Fibroblast of lung (primary cell): ENCODE measurements at places on chromosomes 3 and 15.

DNA sequence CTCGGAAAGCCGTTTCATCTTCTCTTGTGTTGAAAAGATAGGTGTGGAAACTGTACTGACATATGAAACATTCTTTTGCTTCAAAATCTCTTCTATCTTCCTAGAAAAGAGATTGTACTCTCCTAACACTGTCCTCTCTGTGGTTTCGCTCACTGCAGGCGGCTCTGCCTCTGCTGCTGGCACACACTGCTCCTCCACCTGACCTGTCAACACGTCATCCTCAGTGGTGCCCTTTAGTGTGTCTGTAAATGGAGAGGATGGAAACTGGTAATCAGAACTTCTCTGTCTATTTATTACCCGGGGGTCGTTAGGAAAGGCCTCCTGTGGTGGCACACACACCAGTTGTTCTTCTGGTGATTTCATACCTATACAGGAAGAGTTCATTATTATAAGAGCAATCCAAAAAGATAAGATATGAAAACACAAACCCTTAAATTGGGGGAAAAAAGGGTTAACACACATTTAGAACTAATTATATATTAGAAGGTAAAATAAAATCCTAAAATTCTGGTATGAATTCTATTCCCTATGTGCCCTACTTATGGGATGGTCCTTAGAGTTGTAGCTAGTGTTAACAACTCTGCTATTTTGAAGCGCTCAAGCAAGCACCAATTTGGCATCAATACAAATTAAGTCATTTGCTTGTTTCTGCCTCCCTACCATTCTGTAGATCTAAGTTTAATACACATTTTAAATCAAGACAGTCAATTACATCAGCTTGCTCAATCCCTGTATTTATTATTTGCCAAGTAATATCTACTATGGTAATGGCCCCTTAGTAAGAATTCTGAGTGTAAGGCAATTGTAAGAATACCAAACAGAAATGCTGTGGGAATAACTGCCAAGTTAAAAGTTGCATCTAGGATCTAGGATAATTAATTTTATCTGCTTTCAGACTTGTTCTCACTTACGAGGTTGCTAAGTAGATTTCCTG lies 49.2 kb downstream of the TASOR start:
- no peak for DNase-seq
- no peaks in the 10 kb centered on the region for H3K27me3 ChIP-seq
- H3K36me3 ChIP-seq = peaks cover 3% of the 10 kb centered on the region
- no peaks in the 10 kb centered on the region for H3K4me1 ChIP-seq
- H3K27ac ChIP-seq = no peak overlapping the region

DNA sequence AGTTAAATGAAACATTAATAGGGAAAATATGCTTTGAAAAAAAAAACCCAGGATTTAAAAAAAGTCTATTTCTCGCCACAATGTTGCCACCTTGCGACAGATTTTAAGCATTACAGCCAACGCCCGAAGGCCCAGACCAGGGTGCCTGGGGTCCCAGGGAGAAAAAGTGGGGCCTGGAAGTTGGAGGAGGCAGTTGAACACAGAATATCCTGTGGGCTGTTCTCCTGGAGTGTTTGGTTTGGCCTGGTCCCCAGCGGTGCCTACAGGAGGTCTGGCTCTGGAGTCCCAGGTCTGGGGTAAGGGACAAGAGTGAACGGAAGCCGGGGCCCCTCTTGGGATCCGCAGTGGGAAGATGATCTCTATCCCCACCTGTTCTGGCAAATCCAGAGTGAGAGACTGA lies 3.4 kb downstream of the RNU6-1 start:
- H3K4me1 ChIP-seq = peaks cover 10% of the 10 kb centered on the region
- no peak overlapping the region for H3K4me3 ChIP-seq
- no peaks in the 10 kb centered on the region for H3K36me3 ChIP-seq
- no peak overlapping the region for H3K27ac ChIP-seq
- H3K27me3 ChIP-seq = peaks cover 52% of the 10 kb centered on the region

DNA sequence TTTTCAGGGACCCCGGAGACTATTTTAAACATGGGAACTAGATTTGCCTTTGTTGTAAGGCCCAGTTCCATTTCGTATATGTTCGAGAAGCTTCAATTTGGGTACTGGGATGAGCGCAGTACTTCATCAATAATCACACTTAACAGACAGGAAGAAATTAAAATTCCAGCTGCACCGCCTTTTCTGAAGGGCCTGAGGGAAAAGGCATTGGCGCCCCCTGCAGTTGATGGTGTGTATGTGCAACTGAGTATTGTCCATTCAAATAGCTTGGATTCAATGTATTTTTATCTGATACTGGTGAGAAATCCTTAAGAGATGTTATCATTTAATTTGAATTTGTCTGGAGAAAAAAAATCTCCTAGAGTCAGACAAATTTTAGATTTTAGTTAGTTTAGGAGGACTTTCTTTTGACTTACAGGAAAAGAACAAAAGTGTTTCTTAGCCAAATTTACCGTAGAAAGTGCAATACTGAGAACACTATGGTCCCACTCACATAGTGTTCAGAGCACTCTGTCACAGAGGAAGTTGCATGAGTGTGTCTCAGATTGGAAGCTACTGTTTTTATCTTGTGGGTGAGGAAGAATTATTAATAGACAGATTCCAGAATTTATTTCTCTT lies 5.4 kb upstream of the ALDH1A2 start:
- no peak overlapping the region for H3K4me3 ChIP-seq
- H3K4me1 ChIP-seq = no peaks in the 10 kb centered on the region
- H3K27me3 ChIP-seq = peaks cover 15% of the 10 kb centered on the region
- no peak overlapping the region for H3K27ac ChIP-seq
- peak; percentile 30 for DNase-seq

DNA sequence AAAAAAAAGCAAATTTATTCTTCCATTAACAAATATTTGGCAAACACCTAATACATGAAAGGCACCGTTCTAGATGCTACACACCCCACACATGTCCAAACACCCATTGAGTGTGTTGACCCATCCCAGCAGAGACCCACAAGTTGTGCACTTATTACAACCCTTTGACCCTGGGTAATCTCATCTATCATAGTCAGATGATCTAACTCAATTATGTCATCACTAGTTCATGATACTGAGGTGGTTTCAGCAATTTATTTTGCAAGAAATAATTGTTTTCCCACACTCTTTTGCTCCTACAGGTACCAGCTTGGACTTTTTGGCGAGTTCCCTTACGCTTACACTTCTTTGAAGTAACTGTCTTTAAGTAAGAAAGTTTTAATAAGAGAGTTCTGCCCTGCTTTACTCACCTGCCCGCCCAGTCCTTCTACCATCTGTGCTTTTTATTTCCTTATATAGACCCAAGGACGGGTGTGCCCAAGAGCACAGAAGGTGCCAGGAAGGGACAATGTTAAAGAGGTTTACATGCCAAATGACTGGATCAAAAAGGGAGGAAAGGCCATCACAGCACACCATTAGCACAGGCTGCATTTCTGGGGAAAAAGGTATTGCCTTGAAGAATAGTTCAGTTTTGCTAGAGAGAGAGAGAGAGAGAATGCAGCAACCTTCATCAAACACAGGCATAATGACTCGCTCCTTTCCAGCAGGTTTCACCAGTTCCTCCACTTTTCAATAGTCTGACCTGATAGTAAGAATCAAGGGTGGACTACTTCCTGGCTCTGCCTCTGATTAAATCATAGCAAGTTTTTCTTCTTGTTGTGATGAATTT lies 54.5 kb upstream of the ATP11B start:
- H3K4me3 ChIP-seq = no peak overlapping the region
- no peaks in the 10 kb centered on the region for H3K4me1 ChIP-seq
- DNase-seq = no peak
- H3K27ac ChIP-seq = no peak overlapping the region

- no peak overlapping the region for H3K27ac ChIP-seq
- H3K27me3 ChIP-seq = no peaks in the 10 kb centered on the region
- peaks cover 7% of the 10 kb centered on the region for H3K4me1 ChIP-seq
- DNase-seq = peak; percentile 72
- no peaks in the 10 kb centered on the region for H3K36me3 ChIP-seq
These were observed 19.5 kb upstream of the EID1 start for GRCh38 chr15:48858401-48858800.

DNA sequence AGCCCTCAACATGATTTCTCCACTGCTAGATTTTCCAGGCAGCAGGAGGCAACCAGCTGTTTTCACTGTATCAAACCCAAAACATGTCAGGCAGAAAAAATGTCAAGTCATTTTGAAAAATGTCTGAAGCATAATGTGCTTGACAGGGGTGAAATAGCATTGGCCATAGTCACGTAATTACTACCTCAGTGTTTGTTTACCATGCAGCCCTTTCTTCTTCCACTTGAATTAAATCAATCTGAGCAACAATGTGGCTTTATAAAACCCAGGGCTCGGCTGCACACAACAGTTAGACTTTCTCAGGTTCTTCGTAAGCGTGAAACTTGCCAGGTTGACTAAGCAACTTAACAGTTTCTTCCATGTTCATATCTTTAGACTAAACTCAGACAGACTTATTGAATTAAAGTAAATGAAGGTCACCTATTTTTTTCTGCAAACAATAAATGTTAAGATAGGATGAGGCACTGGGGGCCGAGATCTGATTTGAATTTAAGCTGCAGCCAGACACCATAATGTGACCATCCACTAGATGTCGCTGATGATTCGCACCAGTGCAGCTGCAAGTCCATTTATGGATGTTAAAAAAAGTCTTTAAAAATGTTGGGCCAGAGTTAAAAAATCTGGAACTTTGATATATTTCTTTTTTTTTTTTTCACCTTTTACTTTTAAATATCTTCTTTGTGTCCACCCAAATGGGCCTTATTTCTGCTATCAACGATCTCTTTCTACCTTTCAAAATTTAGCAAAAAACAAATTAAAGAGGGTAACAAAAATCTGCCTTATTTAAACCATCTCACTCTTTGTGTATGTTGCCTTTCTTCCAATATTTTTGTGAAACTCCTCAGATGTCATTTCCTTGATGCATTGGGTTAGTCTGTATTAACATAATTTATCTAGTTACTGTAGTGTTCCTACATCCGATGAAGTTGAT lies 305.9 kb downstream of the CACNA2D3 start:
- DNase-seq = peak; percentile 81
- H3K27ac ChIP-seq = no peak overlapping the region
- no peaks in the 10 kb centered on the region for H3K27me3 ChIP-seq
- no peak overlapping the region for H3K4me3 ChIP-seq
- no peaks in the 10 kb centered on the region for H3K36me3 ChIP-seq

GRCh38 chr3:93931597-93932229 lies 42.0 kb downstream of the PROS1 start:
- DNase-seq = peak; percentile 26
- H3K4me3 ChIP-seq = no peak overlapping the region
- no peaks in the 10 kb centered on the region for H3K36me3 ChIP-seq
- no peak overlapping the region for H3K27ac ChIP-seq
- no peaks in the 10 kb centered on the region for H3K27me3 ChIP-seq

GRCh38 chr15:99844150-99844549 lies 110.9 kb upstream of the LYSMD4 start:
- H3K36me3 ChIP-seq = no peaks in the 10 kb centered on the region
- no peak overlapping the region for H3K27ac ChIP-seq
- DNase-seq = no peak
- H3K27me3 ChIP-seq = no peaks in the 10 kb centered on the region

DNA sequence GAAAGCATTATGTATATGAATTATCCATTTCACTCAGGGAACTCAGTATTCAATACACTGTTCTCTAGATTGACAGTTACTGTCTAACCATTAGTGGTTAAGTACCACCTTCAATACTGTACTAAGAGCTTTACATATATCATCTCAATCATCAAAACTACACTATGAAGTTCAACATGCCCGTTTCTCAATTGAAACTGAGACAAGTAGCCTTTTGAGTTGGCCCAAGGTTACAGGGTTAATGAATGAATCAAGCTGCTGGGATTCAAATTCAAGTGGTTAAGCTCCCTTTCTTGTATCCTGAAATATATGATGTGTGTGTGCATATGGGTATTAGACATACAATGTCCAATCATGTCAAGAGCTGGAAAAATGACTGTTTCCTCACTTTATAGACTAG lies 5.8 kb downstream of the TASOR start:
- H3K27me3 ChIP-seq = no peaks in the 10 kb centered on the region
- H3K27ac ChIP-seq = no peak overlapping the region
- H3K36me3 ChIP-seq = no peaks in the 10 kb centered on the region
- DNase-seq = no peak
- H3K4me1 ChIP-seq = no peaks in the 10 kb centered on the region

GRCh38 chr3:186669378-186670084 lies 3.7 kb downstream of the HRG start:
- DNase-seq = no peak
- peaks cover 3% of the 10 kb centered on the region for H3K27me3 ChIP-seq
- H3K4me3 ChIP-seq = no peak overlapping the region
- H3K4me1 ChIP-seq = no peaks in the 10 kb centered on the region

- peak overlapping the region; percentile 44 for H3K27ac ChIP-seq
- DNase-seq = no peak
- peaks cover 25% of the 10 kb centered on the region for H3K4me1 ChIP-seq
- no peaks in the 10 kb centered on the region for H3K27me3 ChIP-seq
These were observed 102.3 kb upstream of the NR2E3 start for GRCh38 chr15:71708051-71708429.

- H3K27ac ChIP-seq = no peak overlapping the region
- no peak for DNase-seq
- no peaks in the 10 kb centered on the region for H3K4me1 ChIP-seq
These were observed 111.1 kb upstream of the ALDH1A3 start for GRCh38 chr15:100768501-100768931.

DNA sequence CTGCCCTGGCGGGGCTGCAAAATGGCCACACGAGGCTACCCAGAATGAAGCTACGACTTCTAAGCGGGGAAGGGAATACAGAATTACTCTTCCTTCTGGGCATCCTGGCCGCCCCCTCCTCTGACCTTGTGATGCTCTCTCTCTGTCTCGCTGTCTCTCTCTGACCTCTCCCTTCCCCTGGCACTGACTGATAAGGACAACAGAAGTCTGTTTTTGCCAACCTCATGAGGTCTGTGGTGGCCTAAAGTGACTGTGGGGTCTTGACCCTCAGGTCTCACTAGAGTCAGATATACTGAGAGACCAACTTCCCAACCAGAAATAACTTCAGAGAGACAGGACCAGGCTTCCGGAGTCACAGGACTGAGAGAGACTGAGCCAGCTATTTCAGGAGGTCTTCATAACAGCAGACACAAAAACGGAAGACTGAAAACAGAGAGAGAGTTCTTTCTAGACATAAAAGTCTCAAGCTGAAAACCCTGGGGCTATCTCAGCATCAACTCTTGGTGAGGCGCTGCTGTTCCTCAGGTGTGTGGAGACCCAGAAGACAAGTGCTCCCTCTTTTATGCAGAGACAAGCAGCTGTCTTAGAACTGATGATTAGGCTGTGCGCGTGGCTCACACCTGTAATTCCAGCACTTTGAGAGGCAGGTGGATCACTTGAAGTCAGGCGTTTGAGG lies 38.2 kb upstream of the CFAP161 start:
- no peaks in the 10 kb centered on the region for H3K36me3 ChIP-seq
- peaks cover 8% of the 10 kb centered on the region for H3K27me3 ChIP-seq
- peaks cover 6% of the 10 kb centered on the region for H3K4me1 ChIP-seq
- H3K4me3 ChIP-seq = no peak overlapping the region
- DNase-seq = no peak
- H3K27ac ChIP-seq = no peak overlapping the region

GRCh38 chr15:64011736-64012135 lies 34.5 kb downstream of the DAPK2 start:
- no peaks in the 10 kb centered on the region for H3K27me3 ChIP-seq
- H3K4me3 ChIP-seq = no peak overlapping the region
- DNase-seq = no peak
- H3K27ac ChIP-seq = no peak overlapping the region

GRCh38 chr3:67109651-67110204 lies 111.6 kb downstream of the KBTBD8 start:
- H3K4me1 ChIP-seq = no peaks in the 10 kb centered on the region
- H3K36me3 ChIP-seq = no peaks in the 10 kb centered on the region
- H3K4me3 ChIP-seq = no peak overlapping the region
- DNase-seq = peak; percentile 63
- H3K27me3 ChIP-seq = no peaks in the 10 kb centered on the region
- no peak overlapping the region for H3K27ac ChIP-seq
